ENCODE measurements at places on chromosomes 6 and 20. TPM values are rescaled to one million over a fixed set of nuclear protein-coding genes. Genes with fewer than 3 reads are reported as not detected.

The MMP24 gene
- total RNA-seq: 0.11 TPM

The HCRTR2 gene
- total RNA-seq: not detected

The XKR7 gene
- total RNA-seq: not detected

The KCNK5 gene
- 1.5 TPM for total RNA-seq

The CHD6 gene
- total RNA-seq: 113 TPM

The PRDM1 gene
- 38.4 TPM for total RNA-seq

The HLA-DQA2 gene
- 0.22 TPM for total RNA-seq

The CFB gene
- total RNA-seq: 2.3 TPM

The CNR1 gene
- total RNA-seq: not detected

The PTGIS gene
- not detected for total RNA-seq

The LZTS3 gene
- 37.4 TPM for total RNA-seq

The SLC26A8 gene
- total RNA-seq: not detected

The GSTA2 gene
- not detected for total RNA-seq

The SLC4A11 gene
- total RNA-seq: 0.65 TPM

The COL9A3 gene
- not detected for total RNA-seq

The ABHD16A gene
- total RNA-seq: 81.6 TPM

The PROKR2 gene
- total RNA-seq: not detected

The TBXT gene
- not detected for total RNA-seq

The PAX1 gene
- not detected for total RNA-seq

The SEL1L2 gene
- total RNA-seq: not detected

The EPPIN gene
- not detected for total RNA-seq
